ENCODE measurements at places on chromosomes 1 and 21. TPM values are rescaled to one million over a fixed set of nuclear protein-coding genes. Genes with fewer than 3 reads are reported as not detected.

The FAM163A gene
- 0.51 TPM for total RNA-seq

The MAN1C1 gene
- 0.26 TPM for total RNA-seq

The TNFRSF18 gene
- 0.26 TPM for total RNA-seq

The ITSN1 gene
- 46.7 TPM for total RNA-seq

The FCMR gene
- 0.25 TPM for total RNA-seq

The GADD45A gene
- total RNA-seq: 22.5 TPM

The AIM2 gene
- total RNA-seq: not detected

The SPATA21 gene
- not detected for total RNA-seq

The SMIM11 gene
- total RNA-seq: 5.6 TPM

The LCE3E gene
- total RNA-seq: not detected

The C1orf185 gene
- not detected for total RNA-seq
